ENCODE measurements at places on chromosomes 11 and 22. TPM values are rescaled to one million over a fixed set of nuclear protein-coding genes. Genes with fewer than 3 reads are reported as not detected.

GRCh38 chr11:65952052-65952521, 6.8 kb downstream of the TSGA10IP start:
- DNase-seq: no peak

OR52M1 gene
- total RNA-seq: not detected

GRCh38 chr11:27195837-27196202, 155.2 kb downstream of the BBOX1 start:
- no peak for DNase-seq

DNA sequence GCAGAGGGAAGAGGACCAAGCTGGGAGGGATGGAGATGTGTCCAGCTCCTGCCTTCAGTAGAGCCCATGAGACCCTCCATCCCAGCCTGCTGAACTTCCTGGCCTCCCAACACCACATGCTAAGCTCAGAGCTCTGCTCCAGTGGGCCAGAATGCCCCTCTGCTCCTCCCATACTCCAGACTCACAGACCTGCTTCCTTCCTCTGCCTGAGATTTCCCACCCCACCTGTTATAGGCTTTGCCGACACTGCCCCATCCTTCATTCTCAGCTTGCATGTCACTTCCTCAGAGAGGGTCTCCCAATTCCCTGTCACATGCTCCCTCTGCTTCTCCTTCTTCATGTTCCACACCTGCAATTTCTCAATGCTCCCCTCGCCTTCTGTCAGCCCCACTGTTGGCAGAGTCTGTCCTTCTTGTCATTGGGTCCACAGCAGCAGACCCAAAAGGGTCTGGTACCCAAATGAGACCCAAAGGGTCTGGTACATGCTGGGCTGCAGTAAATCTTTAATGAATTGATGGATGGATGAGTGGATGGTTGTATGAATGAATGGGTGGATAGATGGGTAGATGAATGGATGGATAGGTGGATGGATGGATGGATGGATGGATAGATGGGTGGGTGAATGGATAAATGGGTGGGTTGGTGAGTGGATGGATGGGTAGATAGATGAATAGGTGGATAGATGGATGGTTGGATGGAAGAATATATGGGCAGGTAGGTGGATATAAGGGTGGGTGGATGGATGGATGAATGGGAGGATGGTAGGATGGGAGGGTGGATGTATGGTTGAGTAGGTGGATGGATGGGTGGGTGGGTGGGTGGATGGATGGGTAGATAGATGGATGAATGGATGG, 105.3 kb upstream of the FGF3 start:
- no peak for DNase-seq

GRCh38 chr22:38735465-38736256, 20.1 kb downstream of the SUN2 start:
- DNase-seq: no peak

DNA sequence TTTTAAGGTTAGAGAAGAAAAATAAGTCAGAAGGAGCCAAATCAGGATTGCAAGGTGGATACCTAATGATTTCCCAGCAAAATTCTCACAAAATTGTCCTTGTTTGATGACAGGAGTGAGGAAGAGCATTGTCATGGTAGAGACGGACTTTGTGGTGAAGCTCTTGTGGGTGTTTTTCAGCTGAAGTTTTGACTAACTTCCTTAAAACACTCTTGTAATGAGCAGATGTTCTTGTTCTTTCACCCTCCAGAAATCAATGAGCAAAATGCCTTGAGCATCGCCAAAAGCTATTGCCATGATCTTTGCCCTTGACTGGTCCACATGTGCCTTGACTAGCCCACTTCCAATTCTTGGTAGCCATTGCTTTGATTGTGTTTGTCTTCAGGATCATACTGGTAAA, 20.0 kb downstream of the CALCB start:
- DNase-seq: no peak

KRTAP5-3 gene
- not detected for total RNA-seq

GRCh38 chr11:129374993-129375750, 476 bp upstream of the BARX2 start:
- peak; percentile 86 for DNase-seq

ISX gene
- total RNA-seq: not detected

- no peak for DNase-seq
Observed at GRCh38 chr11:14956111-14956510, 16.0 kb downstream of the CALCA start.

DNA sequence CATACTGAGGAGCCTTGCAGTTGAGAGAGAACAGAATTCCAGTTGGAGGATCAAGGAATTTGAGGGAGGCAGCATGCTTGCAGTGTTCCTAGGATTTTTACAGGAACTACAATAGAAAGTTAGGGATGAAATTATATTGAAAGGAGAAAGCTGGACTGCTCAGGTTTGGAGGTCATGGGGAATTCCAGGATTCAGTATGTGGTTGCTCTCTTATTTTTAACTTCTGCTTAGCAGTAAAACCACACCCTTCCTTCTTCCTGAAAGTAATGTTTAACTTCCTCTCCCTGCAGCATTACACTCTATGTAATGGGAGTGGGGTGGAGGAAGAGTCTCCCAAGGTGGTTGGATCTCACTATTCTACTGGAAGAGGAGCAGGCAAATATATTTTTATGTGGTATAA, 31.3 kb downstream of the CTNND1 start:
- no peak for DNase-seq

DNA sequence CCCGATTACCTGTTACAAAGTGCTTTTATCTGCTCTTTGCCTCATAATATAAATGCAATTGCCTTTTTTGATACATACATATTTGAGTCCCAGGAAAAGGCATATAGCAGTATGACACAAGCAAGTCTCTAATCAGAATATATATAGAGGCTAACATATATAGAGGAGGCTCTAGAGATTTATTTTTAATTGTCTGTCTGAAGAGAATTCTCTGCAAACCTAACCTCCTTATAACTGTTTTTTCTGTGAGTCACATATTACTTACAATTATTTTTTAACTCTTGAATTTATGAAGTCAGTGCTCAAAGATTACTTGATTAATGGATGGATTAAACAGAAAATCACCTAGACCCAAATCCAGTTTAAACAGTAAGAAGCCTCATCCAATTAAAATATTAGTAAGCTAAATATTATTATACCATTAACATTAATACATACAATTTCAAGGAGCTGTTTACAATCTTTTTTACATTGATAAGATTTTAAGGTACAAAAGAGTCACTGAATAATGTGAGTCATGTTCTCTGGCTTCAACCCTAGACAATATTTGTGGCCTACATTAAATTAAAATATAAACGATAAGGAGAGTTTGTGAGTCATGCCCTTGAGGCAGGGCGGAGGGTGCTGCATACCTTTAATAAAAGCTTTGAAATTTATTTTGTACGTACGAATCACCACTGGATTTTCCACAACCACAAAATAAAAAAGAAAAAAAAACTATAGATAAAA, 19.2 kb upstream of the MMP13 start:
- no peak for DNase-seq

FBLN1 gene
- total RNA-seq: 197 TPM

DNA sequence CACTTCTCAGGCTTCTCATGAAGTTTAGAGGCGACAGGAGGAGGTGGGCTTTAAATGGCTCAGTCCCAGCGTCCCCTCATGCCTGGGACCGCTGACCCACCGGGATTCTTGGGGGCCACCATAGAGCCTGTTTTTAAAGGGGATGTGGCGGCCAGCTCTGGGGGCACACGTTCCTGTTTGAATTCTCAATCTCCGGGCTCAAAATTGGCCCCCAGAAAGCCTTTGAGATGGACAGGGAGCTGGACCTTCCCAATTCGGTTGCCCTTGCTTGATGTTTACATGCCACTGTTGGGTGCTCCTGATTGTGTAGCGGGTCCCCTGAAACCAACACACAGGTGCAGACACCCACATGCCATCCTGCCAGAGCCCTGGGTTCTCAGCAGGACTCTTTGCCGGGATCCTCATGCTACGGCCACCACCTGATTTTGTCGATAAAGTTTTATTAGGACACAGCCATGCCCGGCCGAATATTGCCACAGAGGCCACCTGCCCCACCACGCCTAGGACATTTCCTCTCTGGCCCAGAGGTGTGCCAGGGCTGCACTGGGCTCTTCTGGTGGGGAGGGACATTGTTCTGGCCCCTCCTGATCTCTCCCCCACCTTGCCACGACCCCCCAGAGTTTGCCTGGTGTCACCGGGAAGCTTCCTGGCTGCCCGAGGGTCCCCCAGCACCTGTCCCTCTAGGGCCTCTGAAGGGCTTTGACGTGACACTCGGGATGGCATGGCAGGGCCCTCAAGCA, 71.6 kb downstream of the KCNQ1 start:
- DNase-seq: peak; percentile 36

- DNase-seq: peak; percentile 66
Observed at GRCh38 chr22:48500471-48501230, 1327.0 kb downstream of the BRD1 start.

OR5B21 gene
- total RNA-seq: not detected

SLC43A1 gene
- total RNA-seq: 8.4 TPM

DNA sequence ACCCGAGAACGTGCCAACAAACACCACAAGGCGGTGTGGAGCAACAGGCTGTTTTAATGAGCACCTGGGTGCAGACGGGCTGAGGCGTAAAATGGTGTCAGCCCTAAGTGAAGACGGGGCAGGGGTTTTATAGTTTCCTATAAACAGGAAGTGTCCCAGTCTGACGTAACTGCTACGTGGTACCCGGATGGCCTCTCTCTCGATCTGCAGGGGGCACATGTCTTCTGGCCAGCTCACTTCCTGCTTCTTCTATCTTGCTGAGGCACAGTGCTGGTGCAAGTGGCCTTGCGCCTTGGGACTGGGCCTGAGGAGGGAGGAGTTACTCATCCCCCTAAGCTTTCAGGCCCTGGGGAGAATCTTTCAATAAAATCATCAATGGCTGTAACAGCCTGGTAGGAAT, 20.9 kb downstream of the OOSP3 start:
- peak; percentile 67 for DNase-seq

- DNase-seq: peak; percentile 60
Observed at GRCh38 chr11:35549787-35550186, 24.4 kb upstream of the PAMR1 start.

DNA sequence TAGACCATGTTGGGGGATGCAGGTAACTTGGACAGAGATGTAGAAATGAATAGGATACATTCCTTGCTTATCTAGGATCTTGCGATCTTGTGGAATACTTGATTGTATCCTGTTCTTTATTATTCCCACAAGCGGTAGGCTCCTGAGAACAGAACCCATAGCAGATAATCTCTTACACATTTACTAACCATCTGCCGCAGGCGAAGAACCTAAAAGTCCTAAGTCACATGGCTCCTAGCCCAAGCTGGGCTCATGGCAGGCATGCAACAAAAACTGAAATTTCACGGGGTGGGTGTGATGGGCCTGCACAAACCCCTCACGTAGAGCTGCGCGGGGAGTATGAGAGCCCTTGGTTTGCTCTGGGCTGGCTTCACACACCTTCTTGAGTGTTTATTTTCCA, 177.4 kb upstream of the NECTIN1 start:
- no peak for DNase-seq

PKDREJ gene
- not detected for total RNA-seq

All from endodermal cell (in vitro differentiated cells).